ENCODE measurements at places on chromosomes 3 and 15.

GRCh38 chr3:179739816-179740594 lies 87.2 kb downstream of the USP13 start:
- no peak for DNase-seq

DNA sequence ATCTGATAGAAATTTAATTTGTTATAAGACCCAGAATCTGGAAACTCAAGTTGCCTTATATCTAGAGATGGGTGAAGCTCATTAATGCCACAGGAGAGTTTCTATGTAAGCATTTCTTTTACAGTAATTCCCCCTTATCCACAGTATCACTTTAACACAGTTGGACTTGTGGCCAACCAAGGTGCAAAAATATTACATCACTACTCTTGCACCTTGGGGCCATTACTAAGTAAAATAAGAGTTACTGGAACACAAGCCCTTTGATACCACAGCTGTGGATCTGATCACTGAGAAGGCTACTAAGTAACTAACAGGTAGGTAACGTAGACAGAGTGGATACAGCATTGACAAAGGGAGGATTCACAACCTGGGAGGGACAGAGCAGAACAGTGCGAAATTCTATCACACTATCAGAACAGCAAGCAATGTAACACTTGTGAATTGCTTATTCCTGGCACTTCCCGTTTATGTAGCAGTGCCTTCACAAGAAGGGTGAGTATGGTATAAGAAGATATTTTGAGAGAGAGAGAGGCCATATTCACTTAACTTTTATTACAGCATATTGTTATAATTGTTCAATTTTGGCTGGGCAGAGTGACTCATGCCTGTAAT lies 33.9 kb upstream of the TOPBP1 start:
- no peak for DNase-seq

GRCh38 chr3:33218446-33219174 lies at the start of gene SUSD5:
Gene SUSD5 (minus strand): TSS chr3:33218810. CDS start chr3:33218797, 13 bp downstream.
- no peak for DNase-seq

DNA sequence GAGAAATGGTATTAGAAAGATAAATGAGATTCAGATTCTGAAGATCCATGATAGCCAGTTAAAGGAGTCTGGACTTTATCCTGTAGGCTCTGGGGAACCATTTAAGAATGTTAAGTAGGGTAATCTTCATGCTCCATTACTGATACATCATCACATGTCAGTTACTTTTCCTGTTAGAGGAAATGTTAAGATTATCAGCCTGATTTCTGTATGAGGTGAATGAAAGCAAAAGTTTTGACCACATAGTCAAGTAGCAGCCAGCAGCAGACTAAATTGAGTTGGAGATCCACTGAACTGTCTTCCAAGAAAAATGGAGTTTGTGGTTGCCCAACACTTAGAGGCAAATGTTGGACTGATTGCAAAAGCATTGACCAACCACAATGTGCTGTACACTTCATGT lies 4.7 kb upstream of the COPB2 start:
- no peak for DNase-seq

GRCh38 chr3:141057946-141058800 lies 7.0 kb downstream of the SPSB4 start:
- DNase-seq: no peak

DNA sequence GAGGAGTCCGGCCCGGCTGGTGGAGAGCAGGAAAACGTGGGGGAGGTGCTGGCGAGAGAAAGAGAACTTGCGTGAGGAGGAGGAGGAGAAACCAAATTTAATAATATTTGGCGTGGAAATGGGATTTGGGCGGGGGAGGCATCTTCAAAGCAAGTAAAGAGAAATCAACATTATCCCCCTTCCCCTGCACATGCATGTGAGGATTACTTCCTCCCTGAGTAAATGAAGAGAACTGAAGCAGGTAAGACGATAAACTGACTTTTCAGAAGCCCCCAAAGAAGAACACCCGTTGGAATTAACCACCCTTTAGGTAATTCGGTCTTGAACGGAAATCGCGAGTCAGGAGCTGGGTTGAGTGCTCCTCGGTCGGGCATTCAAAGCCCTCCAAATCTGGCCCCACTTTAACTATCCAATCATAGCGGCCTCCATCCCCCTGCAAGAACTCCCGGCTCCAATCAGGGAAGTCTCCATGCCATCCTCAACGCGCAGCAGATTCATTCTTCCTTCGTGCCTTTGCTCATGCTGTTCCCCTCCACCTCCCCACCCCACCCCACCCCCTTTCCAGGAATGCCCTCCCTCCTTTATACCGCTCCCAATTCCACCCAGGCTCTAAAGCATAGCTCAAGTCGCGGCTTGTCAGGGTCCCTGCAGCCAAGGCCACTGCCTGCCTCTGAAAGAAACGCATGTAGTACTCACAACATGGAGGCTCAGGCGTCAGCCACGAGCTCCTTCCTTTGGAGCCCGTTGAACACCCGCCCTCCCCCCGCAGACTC lies 545 bp upstream of the RFX7 start:
- peak; percentile 1 for DNase-seq

DNA sequence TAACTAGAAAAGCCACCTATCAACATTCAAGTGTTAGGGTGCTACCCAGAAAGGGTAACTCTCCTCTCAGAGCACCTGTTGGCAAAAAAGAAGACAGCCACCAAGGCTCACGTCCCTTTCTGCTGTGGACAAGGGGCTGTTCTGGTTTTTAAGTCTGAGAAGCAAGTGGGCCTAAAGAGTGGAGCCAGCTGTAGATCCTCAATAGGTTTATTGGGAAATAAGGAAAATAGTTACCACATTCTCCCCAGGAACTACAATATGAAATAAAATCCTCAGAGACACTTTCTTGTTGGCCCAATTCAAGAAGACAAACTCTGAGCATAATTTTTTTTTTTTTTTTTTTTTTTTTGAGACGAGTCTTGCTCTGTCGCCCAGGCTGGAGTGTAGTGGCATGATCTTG lies 35.8 kb downstream of the LRIG1 start:
- no peak for DNase-seq

DNA sequence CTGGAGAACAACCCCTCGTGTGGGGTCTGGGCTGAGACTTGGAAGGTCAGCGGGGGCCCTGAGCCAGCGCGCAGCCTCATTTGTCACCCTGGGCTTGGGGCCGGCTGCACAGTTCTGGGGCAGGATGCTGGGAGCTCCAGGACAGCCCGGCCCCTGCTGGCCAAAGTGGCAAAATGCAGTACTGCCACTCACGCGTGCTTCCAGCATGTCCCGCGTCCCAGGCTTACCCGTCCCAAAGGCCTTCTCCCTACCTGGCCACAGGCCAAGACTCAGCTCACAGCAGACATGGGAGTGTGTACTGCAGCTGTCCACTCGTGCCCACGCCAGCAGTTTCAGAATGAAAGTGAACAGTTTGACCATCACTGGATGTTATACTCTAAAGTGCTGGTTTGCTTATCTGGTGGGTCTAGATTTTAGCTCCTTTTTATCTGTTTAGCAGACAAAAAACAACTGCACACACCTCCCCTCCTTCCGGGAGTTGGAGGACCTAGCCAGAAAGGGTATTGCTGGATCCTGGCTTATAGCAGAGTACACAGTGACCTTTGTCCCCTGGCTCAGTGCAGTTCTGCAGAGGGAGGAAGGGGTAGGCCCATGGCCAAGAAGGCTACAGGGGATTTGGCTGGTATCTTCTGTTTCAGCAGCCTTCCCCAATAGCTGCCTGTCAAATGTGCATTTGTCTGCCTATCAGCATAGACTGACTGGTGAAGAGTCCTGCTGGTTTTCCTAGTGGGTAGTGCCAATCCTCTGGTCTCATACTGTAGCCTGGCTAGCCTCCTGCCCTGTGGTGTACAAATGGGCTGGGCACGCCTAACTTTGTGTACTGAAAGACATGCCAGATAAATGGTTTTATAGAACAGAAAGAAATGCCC lies 23.2 kb upstream of the IP6K2 start:
- DNase-seq: peak; percentile 30

DNA sequence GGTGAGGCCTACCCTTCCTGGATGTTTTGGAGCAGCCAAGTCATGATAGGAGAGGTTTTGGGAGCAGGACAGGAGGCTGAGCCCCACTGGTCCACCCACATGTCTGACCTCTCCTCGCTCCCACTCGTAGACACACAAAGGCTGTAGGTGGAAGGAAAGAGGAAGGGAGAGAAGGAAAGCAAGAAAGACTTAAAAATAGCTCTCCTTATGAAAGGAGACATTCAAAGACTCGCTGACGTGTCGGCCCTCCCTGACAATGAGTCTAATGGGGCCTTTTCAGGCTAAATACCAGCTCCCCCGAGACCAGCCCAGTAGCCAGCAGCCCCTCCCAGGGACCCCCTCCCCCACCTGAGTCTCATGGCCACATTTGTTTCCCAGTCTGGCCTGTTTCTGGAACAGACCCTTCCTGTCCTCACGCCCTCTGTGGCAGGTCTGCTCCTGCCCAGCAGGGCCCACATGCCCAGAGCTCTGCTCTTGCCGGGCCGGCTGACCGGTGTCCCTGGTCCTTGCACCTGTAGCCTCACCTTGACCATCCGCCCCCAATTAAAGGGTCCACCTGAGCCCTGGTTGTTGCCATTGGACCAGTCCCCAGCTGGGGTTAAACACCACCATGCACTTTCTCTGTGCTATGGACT lies 49.3 kb downstream of the FGD5 start:
- no peak for DNase-seq

- no peak for DNase-seq
These were observed 820 bp upstream of the HMCES start for GRCh38 chr3:129277829-129278271.

DNA sequence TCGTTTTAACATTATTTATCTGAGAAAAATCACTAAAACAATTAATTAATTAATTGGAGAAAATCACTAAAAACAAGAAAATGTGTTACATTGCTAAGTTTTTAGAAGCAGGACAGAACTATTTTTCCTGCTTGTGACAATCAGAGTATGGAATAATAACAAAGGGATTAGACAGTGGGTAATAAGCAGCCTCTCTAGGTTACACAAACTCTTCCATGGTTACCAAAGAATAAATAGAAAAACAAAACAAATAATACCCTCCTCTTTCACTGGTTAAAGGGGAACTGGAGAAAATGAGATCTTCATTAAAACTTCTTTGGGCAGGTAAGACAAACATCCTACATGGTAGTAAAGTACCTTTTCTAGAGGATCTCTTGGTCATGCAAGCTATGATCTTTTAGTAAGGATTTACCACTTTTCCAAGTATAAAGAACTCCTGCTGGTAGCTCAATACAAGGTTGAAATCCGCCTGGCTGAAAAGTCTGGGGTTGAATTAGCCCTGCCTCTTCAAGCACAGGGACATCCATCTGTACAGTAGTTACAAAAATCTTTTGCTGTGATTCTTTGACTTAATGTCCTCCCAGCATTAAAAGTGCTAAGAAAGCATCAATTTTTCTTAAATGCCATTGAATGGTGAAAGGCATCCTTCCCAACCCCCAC lies 2.5 kb upstream of the PLCH1 start:
- DNase-seq: no peak

DNA sequence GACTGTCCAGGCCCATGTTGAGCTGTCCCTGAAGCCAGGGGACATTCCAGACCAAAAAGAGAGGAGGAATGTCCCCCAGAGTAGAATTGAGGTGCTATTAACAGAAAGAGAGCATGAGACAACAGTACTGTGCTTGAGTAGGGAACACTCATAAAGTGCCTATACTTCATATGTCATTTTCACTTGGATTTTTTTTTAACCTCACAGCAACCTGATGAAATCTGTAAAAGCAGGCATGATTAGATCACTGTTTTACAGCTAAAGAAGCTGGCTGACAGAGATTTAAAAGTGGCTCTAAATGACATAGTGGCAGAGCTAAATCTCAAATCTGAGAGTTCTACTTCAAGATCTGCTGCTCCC lies 18.8 kb downstream of the PODXL2 start:
- DNase-seq: no peak

GRCh38 chr15:31510057-31510456 lies 183.4 kb downstream of the KLF13 start:
- no peak for DNase-seq

- no peak for DNase-seq
These were observed 199.8 kb downstream of the WDR72 start for GRCh38 chr15:53559364-53560277.

DNA sequence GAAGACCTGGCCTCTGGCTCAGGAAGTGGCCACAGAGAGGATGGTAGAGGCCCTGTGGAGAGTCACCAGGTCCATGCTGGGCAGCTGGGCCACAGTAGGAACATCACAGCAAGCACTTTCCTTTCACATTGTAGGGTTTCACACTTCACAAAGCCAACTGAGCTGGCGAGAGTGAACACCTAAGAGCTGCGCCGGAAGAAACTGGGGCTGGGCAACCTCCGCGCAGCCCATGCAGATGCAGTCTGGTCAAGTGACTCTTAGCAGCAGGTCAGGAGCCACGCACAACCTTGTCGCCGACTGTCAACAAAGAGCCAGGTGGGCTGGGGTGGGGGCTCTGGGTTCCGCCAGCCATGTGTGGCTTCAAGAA lies 15.3 kb upstream of the SHISA5 start:
- DNase-seq: no peak

GRCh38 chr15:33138000-33138399 lies 56.5 kb downstream of the FMN1 start:
- no peak for DNase-seq

DNA sequence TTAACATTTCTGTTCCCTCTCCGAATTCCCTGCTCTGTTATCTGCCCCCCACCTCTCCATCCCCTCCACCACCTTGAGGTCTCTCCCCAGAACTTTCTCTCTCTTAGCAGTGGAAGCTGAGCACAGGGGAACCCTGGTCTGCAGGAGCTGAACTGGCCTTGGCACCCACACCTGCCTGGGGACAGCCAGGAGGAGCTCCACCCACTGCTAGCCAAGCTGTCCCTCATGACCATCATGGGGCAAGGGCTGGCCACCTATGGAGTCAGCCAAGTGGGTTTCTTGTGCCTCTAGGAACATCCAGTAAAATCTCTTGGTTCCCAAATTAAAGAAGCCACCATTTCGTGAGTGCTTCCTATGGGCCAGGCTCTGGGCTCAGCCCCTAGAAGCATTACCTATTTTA lies 276.4 kb upstream of the TLE3 start:
- DNase-seq: no peak

- DNase-seq: no peak
These were observed 161.0 kb upstream of the HES1 start for GRCh38 chr3:193974671-193975535.
